Hippocampal formation (tissue), 2 donors: ENCODE measurements at places on chromosomes 3 and 15.

DNA sequence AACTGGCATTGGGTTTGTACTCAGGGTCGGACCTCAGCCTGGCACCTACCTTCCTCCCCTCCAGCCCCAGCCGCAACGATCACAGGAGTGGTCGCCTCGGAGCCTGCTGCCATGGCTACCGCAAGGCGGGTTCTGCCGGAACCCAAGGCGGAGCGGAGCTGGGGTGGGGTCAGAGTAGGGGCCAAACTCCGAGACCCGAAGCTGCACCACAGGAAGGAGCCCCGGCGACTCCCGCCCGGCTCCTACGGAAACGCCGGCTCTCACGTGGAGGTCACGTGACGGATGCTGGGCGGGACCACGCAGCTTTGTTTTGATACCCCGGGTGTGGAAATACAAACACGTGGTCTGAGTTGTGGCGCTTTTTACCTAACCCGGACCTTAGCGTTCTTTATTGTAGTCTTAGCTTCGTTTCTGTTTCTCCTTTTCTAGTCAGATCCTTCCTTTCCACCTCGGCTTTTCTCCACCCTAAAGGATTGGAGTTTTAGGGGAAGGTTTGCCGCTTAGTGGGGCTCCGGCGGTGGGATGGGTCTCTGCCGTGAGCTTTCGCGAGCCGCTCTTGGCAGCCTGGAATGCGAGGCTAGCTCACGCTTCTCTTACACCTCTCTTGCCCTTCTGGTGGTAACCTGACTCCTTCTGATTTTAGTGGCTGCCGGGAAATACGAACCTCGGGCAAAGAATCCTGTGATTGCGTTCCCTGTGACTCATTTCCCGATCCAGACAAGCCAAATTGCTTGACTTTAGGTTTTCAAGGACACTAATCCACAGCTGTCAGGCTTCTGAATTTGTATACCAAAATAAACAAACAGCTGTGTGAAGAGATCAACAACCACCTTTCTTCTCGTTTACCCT is at the start of gene HSPBAP1:
Gene HSPBAP1 (minus strand): TSS at position 264 of the 849 bp plus-strand sequence. CDS start 151 bp downstream, at position 113.
- no peak for DNase-seq

DNA sequence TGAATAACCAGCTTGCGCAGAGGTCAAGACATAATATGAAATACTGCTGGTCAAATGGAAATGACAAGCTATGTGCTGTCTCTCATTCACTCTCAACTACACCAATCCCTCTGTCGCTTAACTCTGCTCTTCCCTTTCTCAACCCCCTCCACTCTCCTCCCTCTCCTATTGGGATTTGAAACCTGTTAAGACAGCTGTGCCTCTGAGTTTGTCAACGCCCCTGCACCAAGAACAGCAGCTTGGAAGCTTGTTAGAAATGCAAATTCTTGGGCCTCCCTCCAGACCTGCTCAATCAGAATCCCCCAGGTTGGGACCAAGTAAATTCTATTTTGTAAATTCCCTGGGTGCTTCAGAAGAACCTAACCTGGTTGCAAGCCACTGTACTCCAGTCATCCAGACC is 149.7 kb upstream of the ATP2B2 start:
- no peak for DNase-seq

GRCh38 chr15:67280217-67280616 is 25.6 kb downstream of the IQCH start:
- DNase-seq: no peak

GRCh38 chr3:115845986-115846385 is 222.7 kb downstream of the GAP43 start:
- no peak for DNase-seq

DNA sequence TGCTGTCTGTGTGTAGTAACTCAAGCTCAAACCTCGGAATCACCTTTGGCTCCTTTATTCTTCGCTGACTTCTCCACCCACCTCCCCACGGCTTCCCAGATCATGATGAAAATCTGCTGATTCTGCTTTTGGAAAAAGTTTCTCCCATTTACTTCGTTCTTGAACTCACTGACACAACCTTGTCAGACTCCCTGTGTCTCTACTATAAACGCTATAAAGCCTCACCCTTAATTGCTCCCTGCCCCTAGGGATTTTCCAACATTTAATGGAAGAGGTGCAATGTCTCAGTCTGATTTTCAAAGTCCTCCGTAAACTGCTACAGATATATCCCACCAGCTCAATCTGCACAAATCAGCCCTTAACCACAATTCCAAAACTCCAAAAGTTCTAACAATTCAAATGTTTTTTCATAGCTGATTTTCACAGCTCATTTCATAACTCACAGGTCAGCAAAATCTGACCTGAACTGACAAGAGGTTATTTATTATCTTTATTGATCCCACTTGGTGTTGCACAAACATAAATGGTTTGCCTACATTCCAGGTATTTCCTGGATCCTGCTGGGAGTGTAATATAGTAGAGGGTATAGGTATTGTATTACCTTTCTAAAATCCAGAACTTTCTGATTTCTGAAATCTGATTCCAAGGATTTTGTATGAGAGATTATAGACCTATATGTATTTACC is 129.4 kb downstream of the PLD1 start:
- DNase-seq: no peak

DNA sequence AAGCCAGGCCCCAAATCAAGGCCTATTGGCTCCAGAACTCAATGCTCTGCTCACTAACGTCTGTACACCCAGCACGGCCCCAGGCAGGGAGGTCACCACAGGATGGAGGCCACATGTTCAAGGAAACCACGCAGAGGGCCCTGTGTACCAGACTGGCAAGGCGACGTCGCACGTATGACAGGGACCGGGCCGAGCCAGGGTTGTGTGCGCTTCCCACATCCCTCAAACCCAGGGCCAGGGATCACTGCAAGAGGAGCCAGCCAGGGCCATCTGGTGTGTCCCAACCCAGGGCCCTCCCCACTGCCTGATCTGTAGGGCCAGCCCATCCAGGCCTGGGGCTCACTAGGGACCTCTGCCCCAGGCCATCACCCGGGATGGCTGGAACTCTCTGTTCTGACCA is 62.0 kb downstream of the ZNF445 start:
- no peak for DNase-seq

DNA sequence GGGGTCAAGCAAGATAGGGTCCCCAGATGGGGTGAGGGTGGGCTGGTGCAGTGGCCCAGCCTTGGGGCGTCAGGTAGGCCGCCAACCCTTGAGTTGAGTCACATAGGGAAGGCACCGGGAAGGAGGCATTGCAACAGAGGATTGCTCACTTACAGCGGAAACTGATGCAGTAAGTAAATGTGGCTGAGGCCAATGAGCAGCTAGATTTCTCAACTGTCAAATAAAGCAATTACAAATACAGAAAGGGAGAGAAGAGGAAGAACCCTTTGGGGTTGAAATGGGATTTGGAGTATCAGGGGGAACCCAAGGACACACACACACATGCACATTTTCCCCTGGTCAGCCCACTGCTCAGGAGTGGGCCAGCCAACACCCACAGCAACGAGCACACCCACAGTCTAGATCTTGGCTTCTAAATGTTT is 44.0 kb downstream of the CHSY1 start:
- DNase-seq: no peak

DNA sequence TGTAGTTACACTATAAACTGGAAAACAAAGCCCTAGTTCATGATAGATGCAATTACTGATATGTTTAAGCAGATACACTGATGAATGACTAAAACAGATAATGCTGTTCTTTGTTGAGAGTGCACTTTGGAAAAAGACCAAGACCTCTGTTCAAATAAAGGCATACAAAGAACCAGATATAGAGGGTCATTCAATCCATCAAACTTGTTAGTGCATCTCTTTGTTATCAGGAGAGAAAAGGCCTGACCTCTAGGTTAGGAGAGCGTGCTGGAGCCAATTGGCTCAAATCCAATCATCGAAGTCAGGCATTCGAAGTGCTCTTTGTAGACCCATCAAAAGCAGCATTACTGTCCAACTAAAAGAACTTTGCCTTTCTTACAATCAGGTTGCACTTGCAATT is 124.2 kb downstream of the TFG start:
- DNase-seq: peak; percentile 39

DNA sequence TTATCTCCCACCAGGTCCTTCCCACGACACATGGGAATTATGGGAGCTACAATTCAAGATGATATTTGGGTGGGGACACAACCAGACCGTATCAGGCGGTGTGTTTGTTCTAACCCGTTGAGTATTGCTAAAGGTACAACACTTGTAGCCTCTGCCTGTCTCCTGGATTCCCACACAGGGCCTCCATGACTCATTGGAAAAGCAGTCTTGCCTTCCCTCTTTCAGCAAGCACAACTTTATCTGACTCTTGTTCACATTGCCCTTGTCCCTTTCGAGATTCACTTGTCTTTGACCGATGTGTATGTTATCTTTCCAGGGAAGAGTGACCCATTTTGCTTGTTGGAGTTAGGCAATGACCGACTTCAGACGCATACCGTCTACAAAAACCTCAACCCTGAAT is 152.3 kb downstream of the MCTP2 start:
- no peak for DNase-seq

DNA sequence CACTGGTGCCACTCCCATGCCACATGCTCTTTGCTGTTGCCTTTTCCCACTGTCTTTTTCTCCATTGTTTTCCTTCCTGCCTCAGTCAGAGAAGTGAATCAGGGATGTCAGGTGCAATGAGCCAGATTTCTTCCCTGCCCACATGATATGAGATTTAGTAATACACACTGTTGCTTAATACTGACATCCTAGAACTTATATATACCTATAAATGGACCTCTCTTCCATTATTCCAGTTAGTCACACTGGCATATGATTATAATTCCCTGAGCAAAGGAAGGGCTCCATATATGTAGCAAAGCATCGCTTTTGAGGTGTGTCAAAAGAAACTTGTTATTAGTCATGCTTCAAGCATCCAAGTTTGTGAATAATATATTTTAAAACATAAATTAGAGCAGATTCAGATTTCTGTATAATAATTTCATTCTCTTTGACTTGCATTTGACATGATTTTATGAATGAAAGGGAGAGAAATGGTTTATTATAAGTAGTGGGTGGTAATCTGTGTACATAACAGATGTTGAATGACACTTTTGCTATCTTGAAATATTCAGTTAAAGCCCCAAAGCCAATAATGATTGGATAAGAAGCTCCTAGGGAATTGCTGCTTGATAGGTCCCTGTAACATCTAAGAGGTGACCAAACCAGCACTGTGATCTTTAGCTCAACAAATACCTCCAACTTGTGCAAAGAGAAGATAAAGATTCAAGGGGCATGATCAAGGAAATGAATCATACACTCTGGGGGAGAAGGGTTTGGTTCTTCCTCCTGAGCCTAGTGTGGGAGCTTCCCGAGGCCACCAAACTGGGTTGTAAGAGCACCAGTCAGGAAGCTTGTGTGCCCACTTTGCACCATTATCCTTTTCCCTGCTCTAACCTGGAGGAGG is 48.6 kb downstream of the CHST2 start:
- no peak for DNase-seq

DNA sequence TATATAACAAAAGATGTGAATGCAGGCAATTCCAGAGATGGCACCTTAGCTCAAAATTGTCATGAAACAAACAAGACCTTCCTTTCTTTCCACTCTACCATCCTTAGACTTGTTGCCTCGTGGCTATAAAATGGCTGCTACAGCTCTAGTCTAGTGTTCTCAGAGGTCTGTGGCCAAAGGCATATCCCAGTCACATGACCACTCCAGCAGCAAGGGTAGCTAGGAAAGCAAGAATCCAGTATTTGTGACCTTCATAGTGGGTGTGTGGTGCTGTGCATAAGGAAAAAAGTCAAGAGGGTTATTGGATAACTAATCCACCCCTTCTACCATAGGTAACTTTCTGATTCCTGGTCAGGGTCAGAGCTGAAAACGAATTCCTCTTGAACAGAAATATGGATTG is 27.1 kb upstream of the LIPC start:
- DNase-seq: no peak

- no peak for DNase-seq
Measured at GRCh38 chr3:8442993-8443650, 58.5 kb upstream of the LMCD1 start.

DNA sequence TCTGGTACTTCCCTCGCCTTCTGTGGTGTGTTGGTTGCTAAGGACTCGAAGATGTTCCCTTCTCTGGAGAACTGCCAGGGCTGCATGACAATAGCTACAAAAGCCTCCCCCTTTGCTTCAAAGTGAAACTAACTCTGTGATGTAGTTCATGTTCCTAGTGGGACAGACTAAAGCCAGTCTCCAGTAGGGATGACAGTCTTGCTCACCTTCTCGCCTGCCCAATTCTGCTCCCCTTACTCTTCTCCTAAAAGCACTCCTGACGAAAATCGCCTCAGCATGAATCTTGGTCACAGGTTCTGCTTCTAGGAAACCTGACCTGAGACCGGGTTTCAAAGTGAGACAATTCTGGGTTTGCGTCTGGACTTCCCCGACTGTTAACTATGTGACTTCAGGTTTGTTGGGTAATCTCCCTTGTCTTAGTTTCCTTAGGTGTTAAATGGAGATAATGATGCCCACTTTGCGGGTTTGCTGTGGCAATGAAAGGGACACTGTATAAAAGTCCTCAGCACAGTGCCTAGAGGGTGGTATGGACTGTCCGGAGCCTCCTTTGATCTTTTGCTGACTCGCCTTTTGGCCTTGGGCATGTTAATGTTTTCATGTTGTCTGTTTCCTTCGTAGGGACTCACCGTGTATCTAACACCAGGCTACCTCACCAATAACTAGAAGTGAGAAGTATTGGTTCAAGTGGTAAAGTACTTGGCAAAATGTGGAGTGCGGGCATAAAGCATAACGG is 24.9 kb upstream of the THRB start:
- no peak for DNase-seq

DNA sequence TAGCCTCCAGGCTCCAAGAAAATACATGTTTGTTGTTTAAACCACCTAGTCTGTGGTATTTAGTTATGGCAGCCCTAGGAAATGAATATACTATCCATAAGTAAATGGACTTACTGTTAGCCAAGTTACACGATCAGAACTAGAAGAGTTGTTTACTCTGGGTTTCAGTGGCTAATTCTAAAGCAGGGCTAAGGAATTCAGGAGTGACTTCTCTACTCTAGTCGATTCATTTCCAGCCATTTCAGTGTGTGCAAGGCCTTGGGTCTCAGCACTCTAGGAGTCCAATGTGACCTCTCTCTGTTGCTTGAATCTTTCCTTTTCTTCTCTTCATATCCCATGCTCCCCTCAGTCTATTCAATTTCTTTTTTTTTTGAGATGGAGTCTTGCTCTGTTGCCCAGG is 66.7 kb downstream of the BHLHE40 start:
- no peak for DNase-seq

DNA sequence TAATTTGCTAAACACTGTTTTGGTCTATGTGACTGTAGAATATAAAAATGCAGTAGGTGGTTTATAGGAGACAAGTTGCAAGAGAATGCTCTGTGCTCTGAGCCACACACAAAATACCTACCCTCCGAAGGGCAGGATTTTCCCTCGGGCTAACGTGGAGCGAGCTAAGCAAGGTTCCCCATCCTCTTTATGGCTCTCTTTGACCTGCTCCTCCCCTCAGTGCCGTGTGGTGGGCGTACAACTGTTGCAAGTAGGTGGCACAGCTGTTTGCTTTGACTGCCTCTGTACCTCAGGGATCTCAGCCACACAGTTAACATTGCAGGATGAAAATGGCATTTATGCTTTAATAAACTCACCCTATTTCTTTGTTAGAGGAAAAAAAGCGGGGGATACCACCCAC is 339.1 kb downstream of the SATB1 start:
- DNase-seq: no peak

GRCh38 chr3:176807938-176808337 is 389.3 kb downstream of the TBL1XR1 start:
- DNase-seq: no peak
